Erythroblast (primary cell): ENCODE measurements at places on chromosomes 7 and 10.

DNA sequence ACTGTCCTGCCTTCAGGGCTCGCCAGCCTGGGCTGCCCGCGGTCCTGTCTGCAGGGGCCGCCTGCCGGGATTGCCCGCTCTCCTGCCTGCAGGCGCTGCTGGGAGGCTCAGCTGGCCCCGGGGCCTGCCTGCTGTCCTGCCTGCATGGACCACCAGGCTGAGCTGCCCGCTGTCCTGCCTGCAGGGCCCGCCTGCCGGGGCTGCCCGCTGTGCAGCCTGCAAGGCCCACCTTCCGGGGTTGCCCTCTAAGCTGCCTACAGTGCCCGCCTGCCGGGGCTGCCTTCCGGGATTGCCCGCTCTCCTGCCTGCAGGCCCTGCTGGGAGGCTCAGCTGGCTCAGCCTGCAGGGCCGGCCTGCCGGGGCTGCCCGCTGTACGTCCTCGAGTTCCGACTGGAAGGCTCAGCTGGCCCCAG lies 164.4 kb downstream of the GLRX3 start:
- peak; percentile 25 for DNase-seq

DNA sequence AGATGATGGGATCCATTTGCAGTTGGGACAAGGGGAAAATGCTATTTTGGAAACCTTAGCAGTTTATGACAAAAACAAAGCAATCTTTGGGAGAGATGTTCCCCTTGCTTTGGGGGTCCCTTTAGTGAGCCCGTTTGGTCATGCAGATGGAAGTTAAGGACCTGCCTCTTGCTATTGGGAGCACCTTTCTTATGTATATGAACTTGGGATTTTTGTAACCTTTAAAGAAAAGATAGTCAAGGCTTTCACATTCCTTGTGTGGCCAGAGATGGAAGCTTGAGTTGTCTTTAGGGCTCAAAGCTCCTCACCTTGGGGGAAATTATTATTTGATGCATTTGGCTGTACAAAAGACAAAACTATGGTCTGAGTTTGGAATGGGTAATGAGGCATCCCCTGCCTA lies 179.0 kb upstream of the PLPP4 start:
- DNase-seq = no peak

DNA sequence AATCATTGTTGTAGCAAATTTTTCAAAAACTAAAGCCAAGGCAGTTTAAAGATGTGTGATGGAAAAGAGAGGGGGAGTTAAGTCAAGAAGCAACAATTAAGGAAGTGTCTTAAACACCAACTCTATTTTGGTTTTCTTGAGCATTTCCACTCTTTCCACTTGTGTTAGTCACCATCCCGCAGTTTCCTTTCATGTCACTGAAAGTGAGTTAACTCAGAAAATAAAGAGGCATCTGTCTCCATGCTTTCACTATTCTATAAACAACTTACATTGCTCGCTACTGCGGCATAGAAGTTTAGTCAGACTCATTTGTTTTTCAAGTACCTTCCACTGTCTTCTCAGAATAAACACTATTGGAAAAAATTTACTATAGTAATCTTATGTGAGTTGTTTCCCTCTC lies 284.9 kb upstream of the SEMA3D start:
- no peak for DNase-seq

DNA sequence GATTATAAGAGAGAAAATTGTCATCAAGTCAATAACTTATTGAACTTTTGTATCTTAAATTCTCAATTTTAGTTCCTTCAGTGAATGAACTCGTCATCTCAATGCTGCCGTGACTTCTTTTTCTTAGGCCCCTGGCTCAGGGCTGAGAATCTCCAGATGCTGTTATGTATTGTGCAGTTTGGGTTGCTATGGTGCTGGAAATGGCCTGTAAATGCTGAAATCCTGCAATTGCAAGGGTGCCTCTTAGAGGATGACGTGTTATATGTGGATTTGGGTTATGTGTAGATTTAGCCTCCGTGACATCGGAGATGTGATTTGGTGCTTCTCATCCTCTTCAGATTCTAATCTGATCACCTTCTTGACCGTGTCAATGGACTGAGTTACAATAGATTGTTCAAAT lies 55.7 kb upstream of the ZRANB1 start:
- DNase-seq = no peak

- DNase-seq = no peak
These were observed at the start of gene ZNF117 for GRCh38 chr7:64990936-64991335. TSS of gene ZNF117 (minus strand) at chr7:64991036.

DNA sequence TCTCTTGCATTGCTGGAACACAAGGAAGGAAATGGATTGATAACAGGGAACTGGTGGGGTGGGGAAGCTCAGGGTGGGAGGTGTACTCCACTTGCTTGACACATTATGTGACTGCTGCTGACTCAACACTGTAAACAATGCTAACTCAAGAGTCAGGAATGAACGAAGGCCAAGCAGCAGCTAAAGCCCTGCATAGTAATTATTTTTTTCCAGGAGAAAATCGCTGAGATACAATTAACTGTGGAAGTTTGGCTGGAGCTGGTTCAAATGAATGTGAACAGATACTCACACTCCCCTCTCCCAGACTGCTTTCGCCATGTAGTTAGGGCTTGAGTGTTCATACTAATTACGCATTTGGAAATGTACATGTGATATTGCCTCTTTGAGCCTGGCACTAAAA lies 170.9 kb upstream of the AOAH start:
- DNase-seq = no peak

- no peak for DNase-seq
These were observed 957.8 kb downstream of the NXPH1 start for GRCh38 chr7:9391221-9391620.

DNA sequence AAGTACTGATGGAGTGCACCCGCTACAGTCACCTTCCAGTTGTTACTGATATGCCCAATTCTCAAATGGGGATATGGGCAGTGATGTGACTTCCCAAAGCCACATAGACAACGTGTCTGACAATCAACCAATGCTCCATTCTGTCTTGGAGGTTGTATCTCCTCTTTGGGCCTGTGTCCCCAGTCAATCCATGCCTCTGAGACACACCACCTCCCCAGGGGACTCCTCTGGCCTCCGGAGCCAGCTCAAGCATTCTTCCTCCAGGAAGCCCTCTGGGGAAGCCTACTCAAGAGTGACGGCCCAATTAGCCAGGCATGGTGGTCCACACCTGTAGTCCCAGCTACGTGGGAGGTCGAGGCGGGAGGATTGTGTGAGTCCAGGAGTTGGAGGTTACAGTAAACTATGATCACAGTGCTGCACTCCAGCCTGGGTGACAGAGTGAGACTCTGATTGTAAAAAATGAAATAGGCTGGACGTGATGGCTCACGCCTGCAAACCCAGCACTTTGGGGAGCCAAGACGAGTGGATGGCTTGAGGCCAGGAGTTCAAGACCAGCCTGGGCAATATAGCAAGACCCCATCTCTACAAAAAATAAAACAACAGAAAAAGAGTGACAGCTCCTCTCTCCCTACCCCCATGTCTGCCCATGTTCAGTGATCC lies 99.5 kb upstream of the TNRC18 start:
- DNase-seq = peak; percentile 52

DNA sequence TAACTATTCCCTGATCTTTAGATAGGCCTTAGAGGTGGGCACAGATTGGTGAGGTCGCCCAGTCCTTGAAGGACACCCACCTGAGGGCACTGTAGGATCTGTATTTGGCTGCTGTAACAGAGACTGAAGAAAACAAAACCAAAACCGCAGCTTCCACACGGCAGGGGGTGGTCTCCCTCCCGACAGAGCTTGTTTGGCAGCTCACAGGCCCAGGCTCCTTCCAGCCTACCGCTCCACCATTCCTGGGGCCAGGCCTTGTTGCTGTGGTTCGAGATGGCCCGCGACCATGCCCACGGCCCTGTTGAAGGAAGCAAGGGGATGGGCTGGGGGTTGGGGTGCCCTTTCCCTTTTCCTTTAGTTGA lies 30.4 kb downstream of the ZNF783 start:
- no peak for DNase-seq

- no peak for DNase-seq
These were observed 10.2 kb downstream of the EN2 start for GRCh38 chr7:155467846-155468784.

GRCh38 chr7:137846827-137847567 lies at the start of gene DGKI:
TSS of gene DGKI (minus strand) at chr7:137846974.
- DNase-seq = no peak

GRCh38 chr7:2110610-2111396 lies 121.9 kb downstream of the MAD1L1 start:
- DNase-seq = no peak

GRCh38 chr7:70343519-70343918 lies 745.2 kb downstream of the AUTS2 start:
- no peak for DNase-seq

DNA sequence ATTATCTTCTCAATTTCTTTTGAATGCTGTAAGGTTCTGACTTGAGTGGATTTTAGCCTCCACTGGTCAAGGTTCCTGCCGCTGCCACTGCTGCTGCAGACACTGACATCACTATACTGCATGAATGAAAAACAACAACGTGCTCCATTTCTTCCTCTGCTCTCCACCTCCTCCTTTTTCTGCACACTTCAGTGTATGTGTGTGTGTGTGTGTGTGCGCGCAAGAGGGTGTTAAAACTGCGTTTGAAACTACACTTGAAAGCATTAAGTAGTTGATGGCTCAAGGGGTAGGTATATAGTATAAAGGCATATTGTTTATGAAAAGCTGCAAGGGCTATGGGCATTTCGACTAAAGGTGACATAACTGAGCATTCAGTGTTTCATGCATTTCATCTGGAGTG lies 3.5 kb downstream of the GLCCI1 start:
- DNase-seq = peak; percentile 11

DNA sequence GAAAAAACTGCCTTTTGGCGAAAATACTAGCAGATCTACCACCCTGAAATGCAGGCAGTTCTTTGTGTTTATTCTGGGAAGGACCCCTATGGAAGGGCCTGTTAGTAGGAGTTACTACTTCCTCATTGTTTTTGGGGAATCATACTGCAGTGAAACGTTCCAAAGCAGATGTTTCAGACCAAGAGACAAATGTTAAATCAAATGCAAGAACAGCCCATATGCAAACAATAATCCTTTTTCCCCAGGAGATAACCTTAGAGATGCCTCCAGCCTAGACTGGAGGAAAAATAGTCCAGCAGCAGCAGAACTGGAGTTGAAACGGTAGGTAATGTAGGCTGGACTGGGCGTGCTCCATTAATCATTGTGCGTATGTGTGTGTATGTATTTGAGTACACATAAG lies 65.9 kb upstream of the VWDE start:
- DNase-seq = no peak

GRCh38 chr7:22911889-22912288 lies 89.2 kb upstream of the TOMM7 start:
- no peak for DNase-seq
